ENCODE measurements at places on chromosomes 16 and 17. TPM values are rescaled to one million over a fixed set of nuclear protein-coding genes. Genes with fewer than 3 reads are reported as not detected.

Gene NPW
- polyA plus RNA-seq: 0.85 TPM

Gene TAC4
- polyA plus RNA-seq: not detected

Gene HOXB4
- 27.2 TPM for polyA plus RNA-seq

Gene SHCBP1
- 20.6 TPM for polyA plus RNA-seq

Gene CBX8
- polyA plus RNA-seq: 4.7 TPM

Gene VASN
- 0.78 TPM for polyA plus RNA-seq

Gene NFATC2IP
- polyA plus RNA-seq: 80.9 TPM

Gene EVPLL
- not detected for polyA plus RNA-seq

Gene CLCN7
- 126 TPM for polyA plus RNA-seq

Gene CCDC200
- not detected for polyA plus RNA-seq

Gene NPIPA8
- 9.1 TPM for polyA plus RNA-seq

Gene GP2
- polyA plus RNA-seq: not detected

Gene CDYL2
- polyA plus RNA-seq: not detected

Gene NOD2
- polyA plus RNA-seq: not detected

Gene TBC1D3C
- not detected for polyA plus RNA-seq

Gene KRTAP2-1
- polyA plus RNA-seq: not detected

Gene CYGB
- polyA plus RNA-seq: 0.11 TPM

Gene GRIN2C
- 0.20 TPM for polyA plus RNA-seq

Gene NPIPB6
- 0.96 TPM for polyA plus RNA-seq

Gene SHBG
- not detected for polyA plus RNA-seq

Gene ESRP2
- polyA plus RNA-seq: not detected

Gene RUNDC1
- polyA plus RNA-seq: 8.8 TPM

Gene CHAD
- polyA plus RNA-seq: not detected

Gene C17orf100
- 1.7 TPM for polyA plus RNA-seq

Gene MYL4
- polyA plus RNA-seq: 319 TPM

Gene ITGAL
- polyA plus RNA-seq: not detected

Gene UBALD2
- polyA plus RNA-seq: 46.5 TPM
